ENCODE measurements at places on chromosomes 4 and X.

GRCh38 chr4:25441519-25442117 is 64.6 kb downstream of the ANAPC4 start:
- DNase-seq = peak; percentile 77

DNA sequence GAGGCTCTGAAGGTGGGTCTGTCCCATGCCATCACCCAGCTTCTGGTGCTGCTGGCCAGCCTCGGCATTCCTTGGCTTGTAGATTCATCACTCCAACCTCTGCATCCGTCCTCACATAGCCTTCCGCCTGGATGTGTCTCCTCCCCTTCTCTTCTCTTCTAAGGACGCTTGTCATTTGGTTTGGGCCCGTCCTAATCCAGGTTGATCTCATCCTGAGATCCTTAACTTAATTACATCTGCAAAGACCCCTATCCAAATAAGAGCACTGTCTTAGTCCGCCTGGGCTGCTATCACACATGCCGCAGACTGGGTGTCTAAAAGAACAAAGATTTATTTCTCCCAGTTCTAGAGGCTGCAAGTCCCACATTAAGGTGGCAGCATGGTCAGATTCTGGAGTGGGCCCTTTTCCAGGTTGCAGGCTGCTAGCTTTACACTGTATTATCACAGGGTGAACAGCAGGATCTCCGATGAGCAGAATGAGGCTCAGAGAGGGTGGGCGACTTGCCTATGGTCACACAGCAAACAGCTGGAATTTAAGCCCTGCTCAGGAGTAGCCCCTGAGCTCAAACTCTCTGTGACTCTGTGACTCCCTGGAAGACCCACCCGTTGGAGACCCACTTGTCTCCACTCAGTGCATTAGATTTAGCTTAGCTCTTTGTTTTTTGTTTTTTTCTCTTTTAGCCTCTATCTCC is 113.1 kb downstream of the STK32B start:
- no peak for DNase-seq

GRCh38 chr4:8696369-8697127 is 104.0 kb downstream of the CPZ start:
- no peak for DNase-seq

- DNase-seq = no peak
Measured at GRCh38 chr4:142291299-142292050, 554.6 kb downstream of the INPP4B start.
